Psoas muscle (tissue), 8 donors: ENCODE measurements at places on chromosomes 16 and 17.
A peak's percentile ranks its signal among the peaks of the same experiment; 100 is the strongest.

DNA sequence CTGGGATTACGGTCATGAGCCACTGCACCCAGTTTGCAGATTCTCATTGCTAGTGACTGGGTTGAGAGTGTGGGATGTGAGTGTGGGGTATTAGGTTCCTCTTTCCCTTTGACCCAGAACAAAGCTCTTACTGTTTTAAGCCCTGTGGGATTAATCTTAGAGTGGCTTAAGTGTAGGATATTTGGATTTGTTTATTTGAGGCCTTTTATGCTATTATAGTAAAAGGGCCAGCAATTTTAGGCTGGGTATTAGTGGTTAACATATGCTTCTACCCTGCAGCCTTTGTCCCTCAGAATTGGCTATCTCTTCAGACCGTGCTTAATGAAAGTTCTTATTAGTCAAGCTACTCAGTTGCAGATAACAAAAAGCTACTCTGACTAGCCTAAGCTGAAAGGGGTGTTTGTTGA lies 3.2 kb downstream of the SGF29 start:
- DNase-seq, result no peak
- H3K27me3 ChIP-seq, result no peaks in the 10 kb centered on the region
- H3K36me3 ChIP-seq, result peaks cover 26% of the 10 kb centered on the region

GRCh38 chr17:50679008-50679544 lies 28.6 kb downstream of the ANKRD40 start:
- no peaks in the 10 kb centered on the region for H3K27me3 ChIP-seq
- no peak overlapping the region for H3K27ac ChIP-seq
- DNase-seq, result no peak
- no peaks in the 10 kb centered on the region for H3K36me3 ChIP-seq

- peaks cover 65% of the 10 kb centered on the region for H3K36me3 ChIP-seq
- DNase-seq, result no peak
- no peak overlapping the region for H3K4me3 ChIP-seq
- no peaks in the 10 kb centered on the region for H3K27me3 ChIP-seq
- H3K4me1 ChIP-seq, result peaks cover 12% of the 10 kb centered on the region
Observed at GRCh38 chr16:28977703-28978662, 3.4 kb downstream of the SPNS1 start.

DNA sequence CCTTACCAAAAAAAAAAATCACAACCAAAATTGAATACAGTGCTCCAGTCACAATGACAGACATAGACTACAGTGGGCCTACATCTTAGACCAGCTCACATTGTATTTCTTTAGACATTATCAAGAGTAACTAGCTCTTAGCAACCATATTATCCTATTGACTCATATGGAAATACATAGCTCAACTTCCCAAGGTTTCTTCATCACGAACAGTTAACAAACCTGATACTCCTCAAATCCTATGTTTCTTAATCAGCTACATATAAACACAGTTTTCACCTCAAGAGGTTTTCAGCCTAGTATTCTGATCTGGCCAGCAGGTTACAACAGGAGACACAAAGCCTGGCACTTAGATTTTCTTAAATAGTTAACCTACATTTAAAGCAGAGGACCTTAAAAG lies 29.7 kb downstream of the CMC2 start:
- no peak overlapping the region for H3K4me3 ChIP-seq
- H3K4me1 ChIP-seq, result no peaks in the 10 kb centered on the region
- H3K27ac ChIP-seq, result no peak overlapping the region
- no peaks in the 10 kb centered on the region for H3K36me3 ChIP-seq
- no peak for DNase-seq

DNA sequence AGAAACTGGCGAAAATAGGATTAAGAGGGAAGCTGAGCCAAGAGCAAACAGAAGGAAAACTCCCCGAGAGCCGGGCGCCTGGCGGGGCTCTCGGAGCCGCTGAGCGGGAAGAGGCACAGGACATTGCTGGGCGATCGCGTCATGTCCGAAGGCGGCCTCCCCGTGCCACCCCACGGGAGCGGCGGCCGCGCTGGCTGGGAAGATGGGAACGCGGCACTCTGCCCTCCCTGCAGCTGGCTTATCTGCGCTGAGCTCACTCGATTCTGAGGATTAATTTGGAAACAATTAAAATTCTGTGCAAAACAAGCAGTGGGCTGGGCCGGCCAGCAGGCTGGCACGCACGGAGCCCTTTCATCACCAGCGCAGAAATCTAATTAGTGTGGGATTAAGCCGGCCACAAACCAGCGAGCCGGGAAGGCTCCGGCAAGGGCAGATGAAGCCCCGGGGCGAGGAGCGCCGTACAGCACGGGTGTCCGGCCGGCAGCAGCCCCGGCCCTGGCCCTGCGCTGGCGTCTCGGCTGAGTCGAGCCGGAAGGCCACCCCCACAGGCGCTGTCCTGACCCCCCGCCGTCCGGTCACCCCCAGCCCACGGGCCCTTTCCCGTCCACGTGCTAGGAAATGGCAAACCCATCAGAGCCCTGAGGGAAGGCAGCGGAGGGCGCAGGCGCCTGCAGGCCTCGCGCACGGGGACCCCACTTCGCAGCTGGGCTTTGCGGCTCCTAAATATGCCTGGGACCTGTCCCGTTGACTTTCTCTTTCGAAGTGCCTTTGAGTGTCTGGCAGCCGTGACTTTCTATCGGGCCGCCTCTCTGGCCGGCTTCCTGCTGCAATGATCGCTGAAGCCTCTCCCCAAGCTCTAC lies 37.9 kb downstream of the SOX8 start:
- no peak overlapping the region for H3K27ac ChIP-seq
- peak; percentile 62 for DNase-seq
- H3K27me3 ChIP-seq, result peaks cover 26% of the 10 kb centered on the region

DNA sequence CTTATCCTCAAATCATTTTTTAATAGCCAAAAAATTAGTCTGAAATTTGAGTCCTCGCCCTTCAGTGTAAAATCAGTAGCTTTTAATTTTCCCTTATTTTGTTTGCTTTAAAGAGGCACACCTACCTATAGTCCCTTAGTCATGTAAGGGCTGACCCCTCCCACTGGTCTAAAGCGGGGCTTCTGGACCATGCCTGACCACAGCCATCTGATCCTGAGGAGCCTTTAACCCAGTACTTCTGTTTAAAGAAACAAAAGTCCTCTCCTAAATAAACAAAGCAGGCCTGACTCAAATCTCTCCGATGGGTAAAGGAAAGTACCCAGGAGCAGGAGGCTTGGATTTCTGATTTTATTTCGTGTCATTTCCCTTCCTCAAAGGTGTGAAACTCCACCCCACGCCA lies 92.0 kb upstream of the CCL2 start:
- no peak for DNase-seq
- no peak overlapping the region for H3K27ac ChIP-seq
- H3K4me1 ChIP-seq, result peaks cover 12% of the 10 kb centered on the region
- no peak overlapping the region for H3K4me3 ChIP-seq
- no peaks in the 10 kb centered on the region for H3K27me3 ChIP-seq

GRCh38 chr17:57051886-57052361 lies 33.1 kb upstream of the AKAP1 start:
- H3K27ac ChIP-seq, result peak overlapping the region; percentile 82
- no peak for DNase-seq
- H3K4me1 ChIP-seq, result peaks cover 29% of the 10 kb centered on the region
- no peak overlapping the region for H3K4me3 ChIP-seq
- H3K27me3 ChIP-seq, result no peaks in the 10 kb centered on the region
